ENCODE measurements at places on chromosomes 13 and 19.
A peak's percentile ranks its signal among the peaks of the same experiment; 100 is the strongest.

GRCh38 chr13:34076943-34077703 is 259.2 kb downstream of the RFC3 start:
- DNase-seq = no peak

DNA sequence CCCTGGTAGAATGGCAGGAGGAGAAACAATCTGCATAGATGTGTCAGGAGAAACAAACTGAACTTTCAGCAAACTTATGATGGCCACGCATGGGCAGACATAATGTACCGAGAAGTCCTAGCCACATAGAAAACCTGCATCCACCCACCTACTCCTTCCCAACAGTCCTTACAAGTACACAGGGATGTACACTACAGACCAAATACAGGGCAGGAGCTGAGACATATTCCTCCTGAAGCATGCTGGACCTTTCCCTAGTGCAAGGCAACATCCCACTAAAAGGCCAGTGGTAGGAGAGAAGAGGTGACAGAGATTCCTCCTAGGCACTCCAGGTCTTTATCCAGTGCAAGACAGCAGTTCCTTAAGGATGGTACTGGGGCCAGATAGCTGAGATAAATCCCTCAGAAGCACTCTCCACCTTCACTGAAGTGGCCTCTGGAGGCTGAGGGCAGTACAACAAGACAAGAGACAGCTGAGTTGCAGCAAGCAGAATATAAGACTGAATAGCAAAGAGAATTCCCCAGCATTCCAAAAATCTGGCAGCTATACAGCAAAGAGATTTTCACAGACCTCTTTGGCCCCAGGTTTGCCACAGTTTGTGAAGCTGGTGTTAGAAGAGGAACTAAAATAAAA is 18.3 kb downstream of the VWA8 start:
- no peak for DNase-seq

DNA sequence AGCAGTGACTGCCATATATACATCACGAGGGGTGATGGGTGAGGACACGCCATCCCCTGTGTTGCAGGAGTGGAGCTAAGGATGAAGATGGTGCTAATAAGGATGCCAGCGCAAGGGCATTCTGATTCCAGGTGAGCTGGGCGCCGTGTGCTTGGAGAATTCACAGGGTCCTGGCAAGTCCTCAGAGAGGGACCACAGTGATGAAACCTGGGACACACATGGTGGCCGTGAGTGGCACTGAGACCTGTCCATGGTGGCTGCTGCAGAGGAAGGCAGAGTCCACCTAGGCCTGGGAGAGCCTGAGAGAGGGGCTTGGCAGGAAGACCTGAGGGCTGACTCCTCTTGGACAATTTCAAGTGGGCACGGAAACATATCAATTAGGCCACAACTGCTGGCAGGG is 65.2 kb downstream of the RFX2 start:
- no peak for DNase-seq

GRCh38 chr13:28349371-28349770 is 145.6 kb downstream of the FLT1 start:
- no peak for DNase-seq

- no peak for DNase-seq
Measured at GRCh38 chr13:26949701-26950502, 189.3 kb upstream of the GPR12 start.

DNA sequence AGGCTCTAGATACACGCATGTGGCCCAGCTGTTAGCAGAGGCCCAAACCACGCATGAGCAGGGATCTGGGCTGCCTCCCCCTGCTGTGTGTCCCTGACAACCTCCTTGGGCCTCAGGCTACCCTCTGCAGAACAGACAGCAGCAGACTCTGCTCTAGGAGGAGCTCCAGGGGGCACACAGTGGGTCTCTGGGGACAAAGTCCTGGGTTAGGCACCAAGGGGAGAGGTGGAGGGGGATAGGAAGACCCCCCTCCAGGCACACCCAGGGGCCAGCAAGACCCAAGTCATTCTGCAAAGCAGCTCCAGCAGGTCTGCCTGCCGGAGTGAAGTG is 8.0 kb downstream of the TINCR start:
- no peak for DNase-seq

DNA sequence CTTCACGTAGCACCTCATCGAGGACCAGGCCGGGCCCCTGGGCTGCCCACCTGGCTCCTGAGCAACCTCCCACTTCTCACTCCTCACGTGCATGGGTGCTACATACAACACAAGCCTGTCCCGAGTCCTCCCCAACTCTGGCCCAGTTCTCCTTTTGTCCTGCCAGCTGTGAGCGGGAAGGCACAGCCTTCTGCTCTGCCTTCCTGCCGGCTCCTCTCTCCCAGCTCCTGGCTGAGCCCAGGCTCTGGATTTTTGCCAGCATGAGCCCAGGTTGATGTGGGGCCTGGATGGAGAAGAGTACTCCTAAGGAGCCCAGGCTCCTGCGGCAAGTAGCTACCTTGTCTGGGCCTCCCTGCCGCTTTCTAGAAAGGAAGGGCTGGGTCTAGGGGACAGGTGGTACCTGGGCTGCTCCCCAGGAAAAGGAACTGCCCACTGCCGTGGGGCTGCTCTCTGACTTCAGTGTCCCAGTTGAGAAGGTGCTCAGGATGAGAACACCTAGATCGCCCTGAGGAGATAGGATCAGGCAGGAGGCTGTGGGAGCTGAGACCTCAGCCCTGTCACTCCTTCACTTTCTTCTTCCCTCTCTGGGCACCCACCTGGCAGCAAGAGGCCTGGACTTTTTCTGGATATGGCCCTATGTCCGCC is 23.6 kb downstream of the LYL1 start:
- no peak for DNase-seq

DNA sequence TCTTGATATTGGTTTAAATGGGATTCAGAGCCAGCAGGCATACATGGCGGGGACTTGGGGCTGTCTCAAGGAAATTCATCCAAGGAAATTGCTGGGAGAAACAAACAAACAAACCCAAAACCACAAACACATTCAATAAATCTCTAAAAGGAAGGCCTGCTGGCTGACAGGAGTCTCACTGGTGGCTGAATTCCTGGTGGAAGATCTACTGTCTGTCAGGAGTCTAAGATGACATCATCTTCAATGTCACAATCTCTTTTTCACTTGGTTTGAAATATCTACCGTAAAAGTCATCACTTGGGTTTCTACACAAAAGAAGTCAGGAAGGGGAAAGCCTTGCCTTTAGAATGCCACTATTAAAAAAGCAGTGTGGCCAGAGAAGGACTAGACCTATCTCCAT is 87.9 kb downstream of the KLF5 start:
- DNase-seq = no peak

GRCh38 chr13:67967031-67967430 is 736.9 kb upstream of the PCDH9 start:
- DNase-seq = no peak

DNA sequence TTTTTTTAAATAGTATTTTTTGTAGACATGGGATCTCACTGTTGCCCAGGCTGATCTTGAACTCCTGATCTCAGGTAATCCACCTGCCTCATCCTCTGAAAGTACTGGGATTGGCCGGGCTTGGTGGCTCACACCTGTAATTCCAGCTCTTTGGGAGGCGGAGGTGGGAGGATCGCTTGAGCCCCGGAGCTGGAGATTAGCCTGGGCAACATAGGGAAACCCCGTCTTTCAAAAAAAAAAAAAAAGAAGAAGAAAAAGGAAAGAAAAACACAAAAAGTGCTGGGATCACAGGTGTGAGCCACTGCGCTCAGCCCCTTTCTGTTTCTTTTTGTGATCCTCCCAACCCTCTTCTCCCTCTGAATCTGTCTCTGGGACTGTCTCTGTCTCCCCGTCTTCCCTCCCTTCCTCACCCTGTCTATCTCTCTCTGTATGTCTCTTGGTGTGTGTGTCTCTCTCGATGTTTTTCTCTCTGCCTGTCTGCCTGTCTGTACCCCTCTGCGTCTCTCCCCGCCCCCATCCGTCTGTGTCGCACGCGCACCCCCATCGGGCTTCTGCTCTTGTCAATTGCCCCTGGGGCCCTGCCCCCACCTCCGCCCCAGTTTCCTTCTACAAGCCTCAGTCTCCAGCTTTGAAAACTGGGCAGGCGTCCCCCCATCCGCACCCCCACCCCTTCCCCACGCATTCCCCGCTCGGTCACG is 540 bp upstream of the ZFP36 start:
- peak; percentile 80 for DNase-seq

DNA sequence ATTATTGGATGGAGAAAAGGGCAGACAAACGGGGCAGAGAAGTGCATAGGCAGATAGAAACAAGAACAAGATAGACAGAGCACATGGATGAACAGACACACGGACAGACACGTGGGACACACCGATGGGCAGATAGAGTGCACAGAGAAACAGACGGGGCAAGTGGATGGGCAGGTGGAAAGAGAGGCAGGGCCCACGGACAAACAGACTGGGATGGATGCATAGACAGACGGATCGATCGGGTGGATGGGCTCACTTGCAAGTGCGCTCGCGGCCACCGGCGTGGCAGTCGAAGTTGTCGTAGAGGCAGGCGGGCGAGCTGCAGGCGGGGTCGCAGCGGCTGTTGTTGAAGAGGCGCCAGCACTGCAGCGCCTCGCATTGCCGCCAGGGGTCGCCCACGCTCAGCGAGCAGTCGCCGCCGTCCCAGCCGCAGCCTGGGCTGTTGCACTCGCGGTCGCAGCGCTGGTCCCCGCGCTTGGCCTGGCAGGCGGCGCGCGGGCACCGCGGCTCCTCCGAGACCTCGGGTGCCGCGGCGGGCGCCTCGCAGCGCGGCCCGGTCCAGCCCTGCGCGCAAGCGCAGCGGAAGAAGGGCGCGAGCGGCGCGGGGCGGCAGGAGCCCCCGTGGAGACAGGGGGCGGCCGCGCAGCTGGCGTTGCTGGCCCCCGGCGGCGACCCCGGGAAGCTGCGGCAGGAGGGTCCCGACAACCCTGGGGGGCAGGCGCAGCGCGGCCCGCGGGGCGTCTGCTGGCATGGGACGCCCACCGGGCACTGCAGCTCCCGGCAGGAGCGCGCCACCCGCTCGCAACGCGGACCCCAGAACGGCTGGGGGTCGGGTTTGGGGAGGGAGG is 23.3 kb downstream of the NOTCH3 start:
- DNase-seq = peak; percentile 88

DNA sequence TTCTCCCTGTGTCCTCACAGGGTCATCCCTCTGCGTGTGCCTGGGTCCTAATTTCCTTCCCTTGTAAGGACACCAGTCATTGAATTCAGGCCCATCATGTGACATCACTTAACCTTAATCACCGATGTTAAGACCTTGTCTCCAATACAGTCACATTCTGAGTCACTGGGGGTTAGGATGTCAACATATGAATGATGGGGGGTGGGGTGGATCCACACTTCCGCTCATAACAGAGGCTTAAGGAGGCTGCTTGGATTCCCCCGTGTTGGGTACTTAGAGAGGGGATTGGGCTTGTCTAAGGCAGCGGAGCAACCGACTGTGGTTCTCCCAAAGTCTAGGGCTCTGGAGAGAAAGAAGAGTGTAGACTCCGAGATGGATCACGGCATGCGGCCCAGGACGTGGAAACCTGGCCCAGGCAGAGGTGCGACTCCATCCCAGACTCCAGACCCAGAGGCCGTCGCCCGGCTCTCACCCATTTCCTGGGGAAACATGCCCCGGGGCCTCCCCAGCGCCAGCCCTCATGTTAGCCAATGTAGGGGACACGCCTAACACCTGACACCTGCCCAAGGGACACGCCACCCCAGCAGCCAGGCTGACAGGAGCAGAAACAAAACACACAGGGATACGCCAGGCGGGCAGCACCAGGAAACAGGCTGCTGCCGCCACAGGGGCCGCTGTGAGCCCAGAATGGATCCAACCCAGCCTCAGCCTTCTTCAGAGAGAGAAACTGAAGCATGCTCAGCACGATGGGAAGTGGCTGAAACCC is 17.1 kb upstream of the IGLON5 start:
- no peak for DNase-seq

DNA sequence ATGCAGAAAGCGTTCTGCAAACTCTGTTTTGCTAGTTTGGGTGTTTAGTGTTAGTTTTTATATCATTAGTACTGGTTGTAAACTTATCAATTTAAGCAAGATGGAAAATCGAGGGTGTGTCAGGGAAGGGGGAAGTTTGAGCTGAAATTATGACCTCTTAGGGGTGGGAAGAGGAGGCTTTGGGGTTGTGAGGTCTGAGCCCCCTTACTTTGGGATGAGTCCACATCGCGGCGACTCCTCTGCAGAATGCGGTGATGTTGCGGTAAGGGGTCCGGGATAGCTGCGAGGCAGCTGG is 743 bp upstream of the NDUFS7 start:
- DNase-seq = no peak

GRCh38 chr19:18833141-18833476 is 1.4 kb downstream of the UPF1 start:
- no peak for DNase-seq

DNA sequence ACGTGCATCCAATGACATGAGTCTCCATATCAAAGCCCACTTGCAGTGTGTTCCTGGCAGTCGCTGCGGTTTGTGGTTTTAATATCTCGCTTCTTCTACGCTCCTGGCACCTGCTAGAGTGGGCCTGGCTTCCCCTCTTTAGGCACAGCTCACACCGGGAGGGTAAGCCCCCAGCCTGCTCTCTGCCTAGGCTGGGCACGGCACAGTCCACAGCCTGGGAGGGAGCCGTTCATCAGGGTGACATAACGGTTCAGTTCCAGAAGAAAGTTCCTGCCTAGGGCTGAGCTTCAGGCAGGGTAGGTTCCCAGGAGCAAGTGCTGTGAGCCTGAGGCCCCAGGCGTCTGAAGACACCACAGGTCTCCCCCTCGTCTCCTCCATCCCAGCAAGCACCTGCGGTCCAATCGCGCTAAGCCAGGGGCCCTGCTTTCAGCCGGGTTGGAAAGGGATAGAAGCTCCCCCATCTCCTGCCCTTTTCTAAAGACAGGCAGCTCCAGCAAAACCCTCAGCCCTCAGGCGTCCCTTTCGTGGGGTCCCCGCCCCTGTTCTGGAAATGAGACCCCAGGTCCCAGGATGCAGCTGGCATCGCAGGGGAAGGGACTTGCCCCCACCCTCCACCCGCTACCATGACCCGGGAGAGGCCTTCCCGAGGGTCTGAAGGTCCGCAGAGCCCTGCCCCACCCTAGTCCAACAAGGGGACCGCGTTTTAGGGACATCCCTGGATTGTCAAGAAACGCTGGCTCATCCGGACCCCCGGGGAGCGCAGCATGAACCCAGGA is 121.6 kb upstream of the ZNF507 start:
- DNase-seq = no peak

DNA sequence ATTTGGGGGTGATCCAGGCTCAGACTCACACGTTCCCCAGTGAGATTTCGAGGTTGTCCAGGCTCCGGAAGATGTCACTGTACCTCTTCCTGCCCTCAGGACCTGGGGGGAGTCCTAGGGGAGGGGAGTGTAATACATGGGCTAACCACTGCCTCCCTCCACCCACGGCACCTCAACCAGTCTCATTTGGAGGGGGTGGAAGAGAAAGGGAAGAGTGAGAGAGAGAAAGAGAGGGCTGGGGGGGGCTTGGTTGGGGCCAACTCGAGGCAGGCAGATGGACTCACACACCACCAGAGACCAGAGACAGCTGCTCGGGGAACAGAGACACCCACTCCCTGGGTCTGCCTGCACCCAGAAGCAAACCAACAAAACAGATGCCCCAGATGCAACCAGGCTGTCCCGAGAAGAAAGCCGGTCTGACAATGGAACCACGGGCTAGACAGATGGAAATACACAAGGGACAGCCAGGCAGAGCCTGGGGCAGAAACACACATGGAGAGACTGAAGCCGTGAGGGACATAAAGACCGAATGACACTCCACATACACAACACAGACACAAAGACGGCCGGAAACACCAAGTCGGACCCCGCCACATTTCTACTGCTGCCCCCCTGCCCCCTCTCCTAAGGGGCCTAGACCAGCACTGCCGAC is 825 bp downstream of the GMIP start:
- no peak for DNase-seq

Data from activated CD4-positive, CD25-positive, alpha-beta regulatory T cell treated with anti-CD3 and anti-CD28 coated beads, Interleukin-2, amount 50 U/mL, for 72 hours (primary cell).